ENCODE measurements at places on chromosomes 1 and 21.
A peak's percentile ranks its signal among the peaks of the same experiment; 100 is the strongest.

DNA sequence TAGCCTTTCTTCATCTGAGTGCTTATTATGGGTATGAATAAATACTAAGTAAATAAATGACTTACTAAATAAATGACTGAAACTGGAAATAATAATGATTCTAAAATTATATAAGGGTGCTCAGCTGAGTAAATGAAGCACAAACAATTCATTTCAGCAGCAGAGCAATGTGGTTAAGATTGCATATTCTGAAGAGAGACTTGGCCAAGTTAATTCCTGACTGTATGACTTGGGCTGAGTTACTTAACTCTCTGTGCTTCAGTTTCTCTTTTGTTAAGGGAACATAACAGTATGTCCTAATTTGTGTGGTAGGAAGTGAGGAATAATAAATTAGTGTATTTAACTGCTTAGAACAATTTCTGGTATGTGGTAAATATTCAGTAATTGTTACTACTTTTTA, 19.1 kb downstream of the AGL start:
- no peak for DNase-seq

GRCh38 chr1:15276691-15277446, 29.8 kb downstream of the FHAD1 start:
- DNase-seq: no peak

GRCh38 chr1:222109836-222110235, 367.9 kb upstream of the DUSP10 start:
- DNase-seq: no peak

DNA sequence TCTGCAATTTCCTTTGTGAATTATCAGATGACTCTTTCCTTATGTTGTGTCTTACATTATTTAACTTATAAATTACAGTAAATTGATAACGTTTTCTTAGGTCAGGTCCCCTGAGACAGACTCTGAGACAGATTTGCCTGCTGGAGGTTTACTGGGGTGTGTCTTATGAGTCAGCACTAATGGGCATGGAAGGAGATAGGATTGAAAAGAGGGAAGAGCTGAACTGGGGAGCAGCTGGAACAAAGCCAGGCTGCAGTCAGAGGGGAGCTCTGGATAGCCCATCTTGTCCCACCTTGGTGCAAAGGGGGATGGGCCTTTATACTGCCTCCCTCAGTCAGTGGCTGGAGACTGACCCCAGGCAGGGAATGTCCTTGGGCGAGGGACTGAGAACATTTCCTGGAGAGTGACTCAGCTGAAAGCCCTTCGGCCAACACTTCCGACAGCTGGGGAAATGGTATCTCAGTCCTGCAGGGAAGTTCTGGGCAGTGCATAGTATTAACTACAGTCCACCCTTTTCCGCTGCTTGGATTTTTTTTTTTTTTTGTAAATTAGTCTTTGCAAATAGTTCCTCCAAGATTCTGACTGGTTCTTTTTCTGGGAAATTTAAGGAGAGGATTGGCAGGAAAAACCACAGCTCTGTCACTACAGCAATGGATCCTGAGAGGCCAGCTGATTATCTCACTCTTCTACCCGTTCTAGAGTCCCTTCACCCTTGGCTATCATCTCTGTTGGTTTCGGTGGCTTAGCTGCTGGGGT, 39.1 kb upstream of the CDC42BPA start:
- DNase-seq: peak; percentile 58

GRCh38 chr1:113255720-113256347, 134.5 kb upstream of the MAGI3 start:
- DNase-seq: no peak

- no peak for DNase-seq
Measured at GRCh38 chr1:115676498-115677181, 34.9 kb downstream of the VANGL1 start.

- no peak for DNase-seq
Measured at GRCh38 chr1:102184477-102184876, 187.8 kb upstream of the OLFM3 start.

- no peak for DNase-seq
Measured at GRCh38 chr1:201296352-201296751, 13.0 kb downstream of the PKP1 start.

DNA sequence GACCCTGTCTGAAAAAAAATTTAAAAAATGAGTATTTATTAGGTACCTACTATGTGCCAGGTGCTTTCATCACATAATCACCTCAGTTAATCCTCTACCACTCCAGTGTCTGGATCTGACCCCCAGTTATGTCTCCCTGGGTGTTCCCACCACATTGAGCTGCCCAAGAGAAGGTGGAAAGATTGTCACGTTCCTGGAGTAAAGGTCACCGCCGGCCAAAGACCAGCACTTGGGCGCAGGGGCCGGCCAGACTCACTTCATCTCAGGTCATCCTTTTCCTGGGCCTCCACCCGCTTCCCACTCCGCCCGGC, 714 bp downstream of the PYCR2 start:
- DNase-seq: no peak

GRCh38 chr1:99527078-99527477, 118.8 kb upstream of the PALMD start:
- DNase-seq: no peak

- DNase-seq: no peak
Measured at GRCh38 chr1:36775716-36776115, 258.6 kb downstream of the GRIK3 start.

GRCh38 chr21:33991133-33991532, 75.5 kb upstream of the ATP5PO start:
- no peak for DNase-seq

- DNase-seq: no peak
Measured at GRCh38 chr1:27058966-27059669, 46.5 kb upstream of the TENT5B start.

DNA sequence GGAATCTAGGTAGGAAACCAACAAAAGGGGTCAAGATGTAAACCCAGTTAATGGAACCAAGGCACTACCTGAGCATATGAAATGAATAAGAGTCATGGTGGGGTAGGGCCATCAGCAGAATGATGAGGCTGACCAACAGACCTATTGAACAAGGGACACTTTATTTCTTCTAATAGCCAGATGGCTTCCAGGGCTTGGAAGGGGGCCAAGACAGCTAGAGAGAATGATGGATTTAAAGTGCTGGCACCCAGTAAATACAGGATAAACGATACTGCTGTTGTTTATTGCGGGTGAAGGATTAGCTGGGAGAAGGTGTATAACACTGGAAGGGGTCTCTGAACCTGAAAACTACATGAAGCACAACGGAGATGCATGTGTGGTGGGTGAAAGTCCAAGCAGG, 15.6 kb downstream of the DDAH1 start:
- no peak for DNase-seq

DNA sequence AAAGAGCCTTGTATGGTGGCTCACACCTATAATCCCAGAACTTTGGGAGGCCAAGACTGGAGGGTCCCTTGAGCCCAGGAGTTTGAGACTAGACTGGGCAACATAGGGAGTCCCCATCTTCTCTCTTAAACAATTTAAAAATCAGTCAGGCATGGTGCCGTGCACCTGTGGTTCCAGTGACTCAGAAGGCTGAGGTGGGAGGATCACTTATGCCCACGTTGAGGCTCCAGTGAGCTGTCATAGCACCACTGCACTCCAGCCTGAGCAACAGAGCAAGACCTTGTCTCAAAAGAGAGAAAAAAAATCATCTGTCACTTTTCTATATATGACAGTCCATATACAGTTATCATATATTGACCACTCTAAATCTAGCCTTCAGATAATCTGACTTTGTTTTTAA, 658.3 kb downstream of the LTN1 start:
- no peak for DNase-seq

GRCh38 chr1:166910396-166910994, 34.4 kb upstream of the TADA1 start:
- no peak for DNase-seq

- no peak for DNase-seq
Measured at GRCh38 chr1:45522324-45523104, 830 bp upstream of the PRDX1 start.

DNA sequence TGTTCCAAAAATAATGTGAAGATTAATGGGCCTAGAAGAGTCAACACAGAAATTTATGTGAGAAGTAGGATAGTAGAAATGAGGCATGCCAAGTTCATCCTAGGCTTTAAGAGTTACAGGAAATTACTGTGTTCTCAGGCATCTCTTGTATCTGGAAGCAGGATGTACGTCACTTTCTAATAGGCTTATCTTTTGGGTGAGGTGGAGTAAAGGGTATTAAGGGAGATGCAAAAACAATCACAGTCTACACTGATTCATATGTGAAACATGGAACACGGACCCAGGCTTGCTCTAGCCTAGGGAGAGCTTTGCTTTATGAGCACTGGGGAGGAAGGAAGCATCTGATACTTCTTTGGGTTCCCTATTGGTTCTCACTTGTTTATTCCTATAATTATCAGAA, 84.5 kb upstream of the RGS4 start:
- DNase-seq: no peak

DNA sequence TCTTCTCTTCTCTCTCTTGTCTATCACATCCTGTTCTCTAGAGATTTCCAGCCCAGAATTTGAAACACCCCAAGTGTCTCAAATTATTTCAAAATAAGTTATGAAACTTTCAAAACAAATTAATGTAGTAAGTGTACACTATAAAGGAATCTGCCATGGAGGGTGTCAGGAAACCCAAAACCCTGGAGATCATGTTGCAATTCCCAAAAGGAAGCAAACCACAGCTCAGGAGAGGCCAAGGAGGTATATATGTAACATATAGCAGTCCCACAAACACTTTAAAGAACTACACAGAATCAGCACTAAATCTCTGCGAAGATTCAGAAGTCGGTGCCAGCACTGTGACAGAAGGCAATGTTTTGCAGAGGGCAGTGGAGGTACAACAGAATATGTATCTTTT, 26.6 kb downstream of the PTPN14 start:
- no peak for DNase-seq

GRCh38 chr1:63891060-63891690, 117.4 kb downstream of the ROR1 start:
- DNase-seq: no peak

DNA sequence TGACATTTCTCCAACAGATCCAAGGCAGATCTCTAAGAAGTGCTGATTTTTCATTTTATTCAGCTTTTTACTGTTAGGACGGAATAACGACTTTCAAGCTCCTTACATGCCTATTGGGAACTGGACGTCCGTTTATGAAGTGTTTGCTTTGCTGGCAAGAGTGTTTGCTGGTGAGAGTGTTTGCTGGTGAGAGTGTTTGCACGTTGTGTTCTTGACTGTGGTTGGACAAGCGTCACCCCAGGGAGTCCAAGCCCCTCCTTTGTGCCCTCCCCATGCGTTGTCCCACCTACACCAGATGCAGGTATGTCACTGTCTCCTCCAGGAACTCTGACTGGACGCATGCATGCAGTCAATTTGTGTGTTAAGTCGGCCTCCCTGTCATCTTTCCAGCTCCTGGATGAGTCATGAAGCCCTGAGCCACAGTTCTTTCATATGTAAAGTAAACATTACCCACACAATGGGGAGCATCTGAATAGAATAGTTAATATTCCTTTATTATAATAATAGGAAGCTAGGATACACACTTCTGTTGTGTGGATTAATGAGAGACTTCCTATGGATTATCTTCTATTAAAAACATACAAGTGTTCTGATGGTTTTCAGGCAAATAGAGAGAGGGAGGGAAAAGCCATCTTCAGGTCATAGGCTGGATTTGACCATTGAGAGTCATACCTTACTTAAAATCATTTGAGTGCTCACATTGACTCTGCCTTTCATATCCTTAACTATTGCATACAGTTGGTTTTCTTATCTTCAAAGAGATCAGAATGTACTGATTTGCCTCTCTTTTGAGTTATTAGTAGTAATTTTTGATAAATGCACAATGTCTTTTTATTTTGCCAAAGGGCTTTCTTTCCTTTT, 119.2 kb downstream of the GALNT2 start:
- peak; percentile 63 for DNase-seq

- DNase-seq: no peak
Measured at GRCh38 chr1:197738927-197739326, 36.4 kb downstream of the DENND1B start.

DNA sequence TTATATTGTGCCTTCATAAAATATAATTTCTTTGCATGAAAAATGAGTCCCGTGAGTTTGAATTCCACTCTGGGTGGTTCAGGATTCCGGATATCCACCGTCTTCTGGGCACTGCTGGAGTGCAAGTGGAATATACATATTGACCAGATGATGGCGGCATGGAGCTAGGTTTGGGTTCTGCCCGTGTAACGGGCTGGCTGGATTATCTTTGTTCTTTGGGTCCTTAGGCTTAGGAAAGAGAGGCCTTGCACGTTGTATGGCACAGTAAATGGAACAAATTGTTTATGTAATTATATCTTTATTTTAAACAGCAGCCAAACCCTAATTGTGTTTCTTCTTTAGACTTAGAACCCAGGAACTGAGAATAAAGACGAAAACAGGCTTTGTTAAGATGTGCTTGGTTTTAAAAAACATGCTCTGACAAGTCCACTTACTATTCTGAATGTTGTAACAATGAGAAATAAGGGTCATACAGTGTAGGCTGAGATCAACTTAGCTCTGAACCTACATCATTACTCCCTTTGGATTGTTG, 13.5 kb upstream of the ACBD6 start:
- no peak for DNase-seq

GRCh38 chr1:233679030-233679429, 65.1 kb downstream of the KCNK1 start:
- DNase-seq: no peak

- no peak for DNase-seq
Measured at GRCh38 chr21:41678016-41678923, 88.6 kb downstream of the RIPK4 start.

GRCh38 chr1:219534991-219535390, 77.9 kb downstream of the ZC3H11B start:
- DNase-seq: no peak

DNA sequence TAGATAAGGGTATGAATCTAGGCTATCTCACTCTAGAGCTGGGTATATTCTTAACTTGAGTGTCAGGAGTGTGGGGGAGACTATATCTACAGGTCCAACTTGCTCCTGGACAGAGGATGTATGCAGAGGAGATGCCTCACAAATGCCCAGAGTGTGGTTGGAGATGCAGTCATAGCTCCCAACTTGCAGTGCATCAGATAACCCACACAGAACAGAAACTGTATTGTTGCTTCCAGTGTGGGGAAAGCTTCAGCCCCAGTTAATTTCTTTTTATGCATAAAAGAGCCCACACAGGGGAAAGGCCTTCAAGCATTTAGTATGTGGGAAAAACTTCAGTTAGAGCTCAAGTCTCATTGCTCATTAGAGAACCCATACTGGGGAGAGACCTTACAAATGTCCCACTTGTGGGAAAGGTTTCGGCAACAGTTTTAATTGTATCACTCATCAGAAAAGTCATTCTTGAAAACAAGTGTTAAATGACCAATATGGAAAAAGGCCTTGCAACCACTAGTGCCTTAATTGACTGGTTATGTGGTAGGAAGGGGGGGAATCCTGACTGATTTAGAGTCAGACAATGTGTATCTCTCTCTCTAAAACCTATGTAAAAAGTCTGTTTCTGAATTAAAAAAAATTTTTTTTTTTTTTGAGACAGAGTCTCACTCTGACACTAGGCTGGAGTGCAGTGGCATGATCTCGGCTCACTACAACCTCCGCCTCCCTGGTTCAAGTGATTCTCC, 67.9 kb downstream of the EBNA1BP2 start:
- no peak for DNase-seq

DNA sequence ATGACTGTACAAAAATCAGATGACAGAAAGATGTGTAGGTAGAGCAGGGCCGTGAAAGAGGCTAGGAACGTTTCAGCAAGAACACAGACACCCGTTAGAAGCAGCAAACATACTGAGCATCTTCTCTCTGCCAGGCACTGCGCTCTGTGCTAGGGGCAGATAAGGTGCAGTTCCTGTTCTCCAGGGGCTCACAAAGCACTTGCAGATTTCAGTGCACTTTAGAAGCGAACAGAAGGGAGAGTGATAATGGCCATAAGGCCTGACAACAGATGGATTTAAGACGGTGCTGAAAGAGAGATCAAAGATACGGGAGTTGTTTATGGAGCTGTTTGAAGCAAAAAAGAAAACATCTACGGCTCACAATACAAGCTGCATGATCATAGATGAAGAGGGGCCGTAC, 200.3 kb upstream of the FOXD3 start:
- DNase-seq: no peak
